ENCODE measurements at places on chromosomes 3 and 15.

- DNase-seq = peak; percentile 17
These were observed 603.6 kb downstream of the PLOD2 start for GRCh38 chr3:145557405-145557804.

- no peak for DNase-seq
These were observed 3.2 kb upstream of the FLNB start for GRCh38 chr3:58004973-58005372.

DNA sequence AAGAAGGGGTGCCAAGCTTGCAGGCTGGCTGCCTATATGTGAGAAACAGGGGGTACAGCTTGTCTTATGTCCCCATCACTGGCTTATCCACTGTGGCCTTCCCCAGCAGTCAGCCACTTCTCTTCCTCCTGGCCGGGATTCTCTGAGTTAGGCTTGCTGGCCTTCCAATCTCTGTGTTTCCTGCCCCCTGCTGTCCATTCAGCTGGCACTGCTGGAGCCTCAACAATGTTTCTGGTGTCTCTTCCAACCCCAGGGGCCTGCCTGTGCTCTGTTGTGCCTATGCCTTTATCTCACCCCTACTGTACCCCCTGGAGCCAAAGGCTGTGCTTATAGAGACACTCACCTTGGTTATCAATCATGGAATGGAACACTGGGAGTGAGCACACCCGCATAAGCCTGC, 36.5 kb downstream of the ANAPC13 start:
- DNase-seq = peak; percentile 54

DNA sequence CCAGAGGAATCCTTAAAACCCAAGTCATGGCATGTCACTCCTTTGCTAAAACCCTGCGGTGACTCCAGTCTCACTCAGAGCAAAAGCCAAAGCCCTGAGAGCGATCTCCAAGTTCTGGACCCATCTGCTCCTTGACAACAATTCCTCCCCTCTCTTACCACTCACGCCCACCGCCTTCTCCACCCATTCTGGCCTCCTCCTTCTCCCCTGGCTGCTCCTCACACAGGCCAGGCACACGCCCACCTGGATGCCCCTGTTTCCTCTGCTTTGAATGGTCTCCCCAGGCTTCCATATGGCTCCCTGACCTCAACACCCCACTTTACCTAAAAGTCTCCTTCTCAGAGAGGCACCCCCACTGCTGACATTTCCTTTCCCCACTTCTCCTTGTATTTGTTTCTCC, 146.1 kb upstream of the LINGO1 start:
- no peak for DNase-seq

- DNase-seq = no peak
These were observed 33.5 kb downstream of the RAB6B start for GRCh38 chr3:133862161-133862560.

DNA sequence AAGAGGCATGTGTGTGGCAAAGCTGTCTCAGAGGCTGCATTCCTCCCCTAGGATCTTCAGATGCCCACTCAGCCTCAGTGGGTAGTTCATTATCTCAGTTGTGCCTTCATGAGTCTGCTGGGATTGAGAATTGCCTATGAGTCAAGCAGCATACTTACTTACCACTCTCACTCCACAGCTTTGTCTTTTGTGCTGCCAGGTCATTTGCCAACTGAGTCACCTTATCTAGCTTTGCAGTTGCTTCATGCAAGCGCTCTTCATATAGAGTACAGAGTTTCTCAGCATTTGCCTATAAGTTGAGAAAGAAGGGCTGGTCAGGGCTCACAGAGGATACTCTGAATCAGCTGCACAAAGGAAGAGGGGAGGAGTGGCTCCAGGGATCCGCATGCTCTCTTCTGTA, 89.5 kb downstream of the MYH15 start:
- no peak for DNase-seq

GRCh38 chr3:113234028-113234427, 22.7 kb downstream of the BOC start:
- DNase-seq = no peak

GRCh38 chr15:70277556-70277955, 179.8 kb upstream of the TLE3 start:
- no peak for DNase-seq

DNA sequence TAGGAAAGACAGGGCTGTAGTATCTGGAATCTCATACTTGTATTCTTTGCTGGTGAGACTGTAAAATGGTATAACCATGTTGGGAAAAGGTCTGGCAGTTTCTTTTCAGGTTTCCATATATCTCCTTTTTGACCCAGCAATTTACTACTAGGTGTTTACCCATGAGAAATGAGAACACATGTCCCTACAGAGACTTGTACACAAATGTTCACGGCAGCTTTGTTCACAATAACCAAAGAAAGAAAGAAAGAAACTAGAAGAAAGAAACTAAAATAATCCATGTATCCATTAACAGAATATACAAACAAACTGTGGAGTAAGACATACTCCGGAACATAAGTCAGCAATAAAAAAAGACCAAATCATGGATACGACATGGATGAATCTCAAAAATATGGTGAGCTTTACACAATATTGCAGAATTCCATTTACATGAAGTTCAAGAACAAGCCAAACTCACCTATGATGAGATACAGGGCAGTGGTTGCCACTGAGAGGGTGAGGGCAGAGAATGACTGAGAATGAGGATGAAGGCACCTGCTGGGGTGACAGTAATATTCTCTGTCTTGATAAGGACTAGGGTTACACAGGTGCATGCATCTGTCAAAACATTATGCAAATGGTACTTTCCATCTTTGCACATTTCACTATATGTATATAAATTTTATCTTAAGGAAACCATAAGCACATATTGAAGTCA, 2.7 kb downstream of the RFTN1 start:
- no peak for DNase-seq

DNA sequence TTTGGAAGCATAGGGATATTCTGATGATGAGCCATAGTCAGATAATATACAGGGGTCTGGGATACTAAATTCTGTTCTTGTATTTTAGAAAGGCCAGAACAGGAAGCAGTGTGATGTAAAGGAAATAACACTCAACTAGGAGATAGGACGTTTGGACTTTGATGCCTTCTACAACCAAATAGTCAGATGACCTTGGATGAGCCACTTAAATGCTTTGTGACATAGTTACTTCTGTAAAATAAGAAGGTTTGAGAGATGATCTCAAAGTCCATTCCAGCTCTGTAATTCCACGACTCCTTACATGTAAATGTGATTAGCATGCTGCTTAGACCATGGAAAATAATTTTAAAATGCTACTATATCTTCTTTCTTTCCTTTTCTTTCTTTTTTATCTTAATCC, 29.5 kb upstream of the CCDC54 start:
- DNase-seq = no peak

Measured in tongue (tissue), 3 donors.